Suppressor macrophage treated with lipopolysaccharide for 1 hour (primary cell): ENCODE measurements at places on chromosomes 7 and 10.
A peak's percentile ranks its signal among the peaks of the same experiment; 100 is the strongest.

DNA sequence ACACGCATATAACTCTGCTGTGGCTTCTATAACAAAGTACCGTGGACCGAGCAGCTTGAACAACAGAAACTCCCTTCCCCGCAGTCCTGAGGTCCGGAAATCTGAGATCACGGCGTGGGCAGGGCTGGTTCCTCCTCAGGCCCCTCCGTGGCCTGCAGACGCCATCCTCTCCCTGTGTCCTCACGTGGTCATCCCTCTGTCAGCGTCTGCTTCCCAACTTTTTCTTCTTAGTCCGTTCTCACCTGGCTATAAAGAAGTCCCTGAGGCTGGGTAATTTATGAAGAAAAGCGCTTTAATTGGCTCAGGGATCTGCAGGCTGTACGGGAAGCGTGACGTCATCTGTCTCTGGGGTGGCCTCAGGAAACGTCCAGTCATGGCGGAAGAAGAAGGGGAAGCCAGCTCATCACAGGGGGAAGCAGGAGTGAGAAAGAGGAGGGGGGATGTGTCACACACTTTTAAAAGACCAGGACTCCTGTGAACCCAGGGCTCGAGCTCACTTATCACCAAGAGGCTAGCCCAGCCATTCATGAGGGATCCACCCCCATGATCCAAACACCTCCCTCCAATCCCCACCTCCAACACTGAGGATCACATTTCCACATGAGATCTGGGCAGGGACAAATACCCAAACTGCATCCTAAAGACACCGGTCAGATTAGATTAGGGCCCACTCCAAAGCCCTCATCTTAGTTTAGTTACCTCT is 91.2 kb upstream of the INSIG1 start:
- DNase-seq: peak; percentile 97

GRCh38 chr10:80141696-80142460 is 9.3 kb downstream of the PLAC9 start:
- DNase-seq: no peak

- no peak for DNase-seq
These were observed 108.6 kb downstream of the NSUN6 start for GRCh38 chr10:18542832-18543231.

- DNase-seq: peak; percentile 89
These were observed 10.4 kb upstream of the CLCN1 start for GRCh38 chr7:143305423-143306070.

DNA sequence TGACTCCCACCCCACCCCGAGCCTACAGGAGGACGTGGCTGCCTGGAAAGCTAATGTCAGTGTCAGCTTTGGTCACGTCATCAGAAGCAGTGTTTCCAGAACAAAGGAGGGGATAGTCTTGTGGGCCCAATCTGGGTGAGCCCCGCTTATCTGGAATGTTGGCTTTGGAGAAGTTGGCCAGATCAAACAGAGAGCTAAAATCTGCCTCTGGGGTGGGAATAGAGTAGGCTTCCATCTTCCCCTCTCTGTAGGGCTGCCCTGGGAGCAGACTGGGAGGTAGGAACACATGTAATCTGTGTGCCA is 32.5 kb downstream of the SRRM3 start:
- DNase-seq: no peak

DNA sequence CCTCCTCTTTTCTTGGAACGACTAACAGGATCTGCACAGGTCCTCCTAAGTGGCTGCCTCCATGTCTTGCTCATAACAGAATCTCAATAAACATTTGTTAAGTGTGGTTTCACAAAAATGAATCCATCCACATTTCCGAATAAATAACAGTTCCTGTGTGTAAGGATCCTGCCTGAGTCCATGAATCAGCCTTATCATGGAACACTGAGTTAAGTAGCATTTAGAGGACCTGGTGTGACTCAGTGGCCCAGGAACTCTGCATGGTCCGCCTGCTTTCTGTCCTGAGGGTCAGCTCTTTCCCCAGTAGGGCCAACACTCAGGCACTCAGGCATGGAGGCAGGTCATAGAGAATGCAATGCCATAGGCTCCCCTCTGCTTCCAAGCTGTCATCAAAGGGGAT is 15.8 kb upstream of the C10orf90 start:
- DNase-seq: no peak

DNA sequence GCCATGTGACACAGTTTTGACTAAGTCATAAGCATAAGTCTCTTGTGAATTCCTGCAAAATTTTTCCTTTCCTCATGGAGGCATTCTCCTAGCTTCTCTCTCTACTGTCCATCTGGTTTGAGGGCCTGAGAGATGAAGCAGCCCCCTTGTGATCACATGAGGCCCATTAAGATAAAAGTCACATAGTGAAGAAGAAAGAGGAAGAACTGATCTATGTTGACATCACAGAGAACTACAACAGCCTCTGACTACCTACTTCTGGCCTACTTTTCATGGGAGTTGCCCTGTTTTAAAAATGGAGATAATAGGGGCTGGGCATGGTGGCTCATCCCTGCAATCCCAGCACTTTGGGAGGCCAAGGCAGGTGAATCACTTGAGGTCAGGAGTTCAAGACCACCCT is 50.4 kb downstream of the TFEC start:
- peak; percentile 53 for DNase-seq

DNA sequence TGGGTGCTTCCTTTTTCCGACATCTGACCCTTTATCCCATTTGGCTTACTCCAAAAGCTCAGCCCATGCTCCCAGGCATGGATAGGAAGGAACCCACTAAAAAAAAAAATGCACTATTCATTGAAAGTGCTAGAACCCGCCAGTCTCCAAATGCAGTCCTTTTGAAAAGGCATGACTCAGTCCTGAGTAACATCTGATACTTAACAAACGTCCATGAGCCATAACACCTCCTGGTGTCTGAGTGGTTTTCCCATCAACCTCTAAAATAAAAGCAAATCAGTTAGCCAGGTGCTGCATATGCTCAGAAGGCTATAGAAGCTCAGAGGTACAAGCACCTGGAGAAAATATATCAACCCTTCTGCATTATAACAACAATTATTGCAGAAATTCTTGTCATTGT is 45.0 kb upstream of the CACUL1 start:
- peak; percentile 50 for DNase-seq

GRCh38 chr7:129958643-129959470 is 6.1 kb upstream of the UBE2H start:
- peak; percentile 72 for DNase-seq

DNA sequence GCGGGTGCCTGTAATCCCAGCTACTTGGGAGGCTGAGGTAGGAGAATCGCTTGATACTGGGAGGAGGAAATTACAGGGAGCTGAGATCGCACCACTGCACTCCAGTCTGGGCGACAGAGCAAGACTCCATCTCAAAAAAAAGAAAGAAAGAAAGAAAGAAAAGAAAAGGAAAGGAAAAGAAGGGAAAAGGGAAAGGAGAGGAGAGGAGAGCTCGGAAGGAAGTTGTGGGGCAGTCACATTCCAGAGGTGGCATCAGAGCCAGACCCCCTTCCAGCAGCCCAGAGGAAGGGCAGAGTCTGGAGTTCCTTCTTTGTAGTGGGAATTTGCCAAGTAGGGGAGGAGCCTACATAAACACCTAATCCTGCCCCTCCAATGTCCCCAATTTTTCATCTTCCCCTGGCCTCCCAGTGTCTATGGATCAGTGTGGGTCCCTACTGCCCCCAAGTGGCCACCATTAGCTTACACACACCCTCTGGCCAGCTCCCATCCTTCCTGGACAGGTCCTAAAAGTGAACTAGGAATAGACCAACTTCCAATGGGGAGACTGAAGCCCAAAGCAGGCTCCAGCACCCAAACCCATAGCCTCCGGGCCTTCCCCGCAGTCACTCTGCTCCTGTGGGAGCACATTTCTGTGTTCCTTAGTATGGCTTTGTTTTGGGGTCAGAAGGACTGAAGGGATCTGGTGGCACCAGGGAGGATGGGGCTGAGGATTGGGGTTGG is 39.6 kb upstream of the HSPB1 start:
- DNase-seq: peak; percentile 75

- DNase-seq: no peak
These were observed 185.4 kb downstream of the CACNA2D1 start for GRCh38 chr7:82258181-82258580.

DNA sequence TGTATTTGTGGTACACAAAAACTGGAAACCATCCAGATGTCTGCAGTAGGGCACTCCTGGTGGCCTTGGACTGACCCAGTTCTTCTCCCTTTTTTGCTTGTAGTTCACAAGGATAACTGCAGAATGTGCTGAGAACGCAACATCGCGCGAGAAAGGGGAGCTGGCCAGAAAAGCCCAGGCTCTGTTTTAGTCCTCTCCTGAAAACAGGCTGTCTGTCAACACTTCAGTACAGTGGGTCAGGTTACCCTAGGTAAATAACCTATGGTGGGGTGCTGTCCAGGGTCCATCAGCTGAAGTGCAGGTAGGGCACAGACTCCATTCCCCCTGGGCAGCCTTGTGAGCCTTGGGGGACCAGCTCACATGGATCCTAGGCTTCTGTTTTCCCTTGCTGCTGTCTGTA is 495.8 kb downstream of the MDFIC start:
- no peak for DNase-seq

DNA sequence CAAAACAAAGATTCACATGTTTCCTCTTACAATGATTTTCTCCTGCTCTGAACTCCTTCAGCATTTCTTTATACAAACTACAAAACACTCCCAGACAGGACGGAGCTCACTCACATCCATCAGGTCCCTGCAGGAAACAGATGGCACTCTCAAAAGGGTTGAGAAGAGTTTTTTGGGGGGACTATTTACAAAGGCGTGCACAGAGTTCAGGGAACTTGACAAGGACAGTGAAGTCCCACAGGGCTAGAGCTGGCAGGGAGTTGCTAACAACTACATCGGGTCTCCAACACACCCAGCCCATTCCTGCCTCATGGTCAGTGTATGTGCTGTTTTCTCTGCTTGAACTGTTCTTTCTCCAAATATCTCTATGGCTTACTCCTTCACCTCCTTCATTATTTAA is 24.7 kb upstream of the YAE1 start:
- no peak for DNase-seq

- peak; percentile 47 for DNase-seq
These were observed 84.3 kb upstream of the INSIG1 start for GRCh38 chr7:155213385-155213784.

DNA sequence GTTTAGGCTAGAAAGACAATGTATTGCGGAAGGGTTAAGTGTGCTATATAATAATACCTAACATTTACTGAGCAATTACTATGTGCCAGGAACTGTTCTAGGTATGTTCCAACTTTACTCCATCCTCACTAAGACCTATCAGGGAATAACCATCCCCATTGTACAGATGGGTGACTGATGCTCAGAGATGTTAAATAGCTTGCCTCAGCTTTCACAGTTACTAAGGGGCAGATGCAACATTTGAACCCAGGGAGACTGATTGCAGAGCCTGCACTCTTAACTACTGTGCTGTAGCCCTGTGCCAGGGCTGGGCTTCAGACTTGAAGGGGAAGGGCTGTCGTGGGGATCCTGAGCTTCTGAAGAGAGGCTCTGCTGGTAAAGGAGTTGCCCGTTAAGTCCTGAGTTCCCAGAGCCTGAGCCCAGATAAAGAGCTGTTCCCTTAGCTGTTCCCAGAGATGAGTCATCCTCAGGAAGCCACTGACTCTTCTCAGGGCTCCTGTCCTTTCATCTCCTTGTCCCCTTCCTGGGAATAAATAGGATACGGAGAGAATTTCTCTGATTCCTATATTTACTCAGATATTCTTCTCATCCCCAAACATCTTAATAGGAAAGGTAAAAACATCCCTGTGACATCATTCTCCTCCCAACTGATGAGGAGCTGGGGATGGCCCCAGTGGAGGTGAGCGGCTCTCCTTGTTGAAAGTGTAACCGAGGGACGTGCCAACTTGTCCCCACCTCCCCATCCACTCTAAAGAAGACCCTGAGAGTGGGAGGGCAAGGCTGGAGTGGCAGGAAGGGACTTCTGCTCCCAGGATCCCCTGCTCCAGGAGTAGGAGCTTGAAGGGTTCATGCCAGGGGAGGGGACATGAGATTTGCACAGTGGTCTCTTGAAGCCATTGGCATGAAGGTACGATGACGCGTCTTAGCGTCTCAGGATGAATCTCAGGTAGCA is 28.0 kb upstream of the HABP2 start:
- DNase-seq: no peak

GRCh38 chr7:1468203-1468602 is 8.9 kb upstream of the MICALL2 start:
- no peak for DNase-seq

GRCh38 chr7:30771174-30771879 is at the start of gene MINDY4:
Gene MINDY4 (plus strand): TSS chr7:30771417. CDS start chr7:30771494, 77 bp downstream.
- DNase-seq: peak; percentile 90

GRCh38 chr7:102117743-102118142 is 168.9 kb upstream of the SH2B2 start:
- DNase-seq: no peak

- no peak for DNase-seq
These were observed 422.8 kb downstream of the GLRX3 start for GRCh38 chr10:130558746-130559546.

GRCh38 chr7:128814499-128814898 is 15.7 kb upstream of the FLNC start:
- DNase-seq: no peak

DNA sequence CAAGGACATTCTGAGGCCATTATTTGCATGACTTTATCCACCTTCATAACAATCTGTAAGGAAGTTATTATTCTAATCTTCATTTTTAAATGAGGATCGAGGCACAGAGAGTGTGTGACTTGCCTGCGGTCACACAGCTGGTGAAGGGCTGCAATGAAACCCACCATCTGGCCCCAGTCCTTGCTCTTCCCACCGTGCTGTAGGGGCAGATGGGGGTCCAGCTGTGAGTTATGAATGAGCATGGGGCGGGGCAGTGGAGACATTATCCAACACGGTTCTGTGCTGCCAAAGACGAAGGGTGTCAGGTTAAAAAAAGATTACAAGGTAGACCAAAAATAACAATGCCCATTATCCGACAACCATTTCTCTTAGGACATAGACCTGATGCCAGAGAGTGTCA is 417.5 kb upstream of the MGMT start:
- no peak for DNase-seq

DNA sequence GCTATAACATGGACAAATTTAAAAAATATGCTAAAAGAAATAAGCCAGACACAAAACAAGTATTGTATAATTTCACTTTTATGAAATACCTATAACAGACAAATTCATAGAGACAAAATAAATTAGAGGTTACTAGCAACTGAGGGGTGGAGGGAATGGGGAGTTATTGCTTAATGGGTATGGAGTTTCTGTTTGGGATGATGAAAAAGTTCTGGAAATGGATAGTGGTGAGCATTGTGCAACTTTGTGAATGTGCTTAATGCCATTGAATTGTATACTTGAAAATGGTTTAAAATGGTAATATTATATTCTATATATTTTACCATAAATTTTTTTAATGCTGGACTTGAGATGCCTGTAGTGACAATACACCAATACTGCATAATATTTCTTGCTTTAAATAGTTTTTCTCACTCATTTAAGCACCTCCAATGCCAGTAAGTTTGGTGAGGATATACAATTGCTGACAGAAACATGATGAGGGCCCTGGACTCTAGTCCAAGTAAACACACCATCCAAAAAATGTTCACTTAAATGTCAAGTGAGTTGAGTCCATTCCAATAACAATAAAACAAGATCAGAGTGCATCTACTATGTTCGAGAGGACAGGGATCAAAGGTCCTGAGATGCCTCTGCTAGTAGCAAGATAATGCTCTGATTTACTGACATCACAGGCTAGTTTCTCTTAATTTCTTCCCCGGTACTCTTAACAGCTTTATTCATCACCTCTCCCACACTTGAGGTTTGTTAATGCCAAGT is 71.9 kb downstream of the NT5C2 start:
- no peak for DNase-seq

- DNase-seq: no peak
These were observed 5.4 kb downstream of the CAV1 start for GRCh38 chr7:116530107-116530820.

- DNase-seq: no peak
These were observed 47.6 kb upstream of the PDE1C start for GRCh38 chr7:32117837-32118236.

- DNase-seq: no peak
These were observed 265.2 kb upstream of the SP8 start for GRCh38 chr7:21051865-21052264.
